ENCODE measurements at places on chromosomes 11 and 22.
A peak's percentile ranks its signal among the peaks of the same experiment; 100 is the strongest.

DNA sequence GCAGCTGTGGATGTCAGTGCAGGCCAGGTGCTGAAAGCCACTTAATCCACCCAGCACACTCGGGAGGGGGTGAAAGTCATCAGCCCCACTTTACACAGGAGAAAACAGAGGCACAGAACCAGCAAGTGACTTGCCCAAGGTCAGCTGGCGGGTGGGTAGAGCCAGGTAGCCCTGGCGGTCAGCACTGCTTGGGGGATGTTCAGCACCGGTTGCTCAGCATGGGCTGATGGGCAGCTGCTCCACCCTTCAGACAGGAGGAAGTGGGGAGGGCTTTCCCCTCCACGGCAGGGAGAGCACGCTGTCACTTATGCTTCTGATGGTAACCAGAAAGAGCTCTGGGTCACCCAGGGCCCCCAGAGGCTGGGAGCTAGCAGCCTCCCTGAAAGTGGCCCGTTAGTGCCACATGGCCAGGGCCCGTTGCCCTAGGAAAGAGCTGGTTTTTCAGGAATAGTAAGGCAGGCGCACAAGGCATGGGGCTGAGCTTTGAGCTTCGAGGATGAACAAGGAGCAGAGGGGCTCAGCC lies 417.9 kb downstream of the CTTN start:
- DNase-seq: no peak

GRCh38 chr11:3153291-3153861 lies 11.7 kb downstream of the OSBPL5 start:
- no peak for DNase-seq

DNA sequence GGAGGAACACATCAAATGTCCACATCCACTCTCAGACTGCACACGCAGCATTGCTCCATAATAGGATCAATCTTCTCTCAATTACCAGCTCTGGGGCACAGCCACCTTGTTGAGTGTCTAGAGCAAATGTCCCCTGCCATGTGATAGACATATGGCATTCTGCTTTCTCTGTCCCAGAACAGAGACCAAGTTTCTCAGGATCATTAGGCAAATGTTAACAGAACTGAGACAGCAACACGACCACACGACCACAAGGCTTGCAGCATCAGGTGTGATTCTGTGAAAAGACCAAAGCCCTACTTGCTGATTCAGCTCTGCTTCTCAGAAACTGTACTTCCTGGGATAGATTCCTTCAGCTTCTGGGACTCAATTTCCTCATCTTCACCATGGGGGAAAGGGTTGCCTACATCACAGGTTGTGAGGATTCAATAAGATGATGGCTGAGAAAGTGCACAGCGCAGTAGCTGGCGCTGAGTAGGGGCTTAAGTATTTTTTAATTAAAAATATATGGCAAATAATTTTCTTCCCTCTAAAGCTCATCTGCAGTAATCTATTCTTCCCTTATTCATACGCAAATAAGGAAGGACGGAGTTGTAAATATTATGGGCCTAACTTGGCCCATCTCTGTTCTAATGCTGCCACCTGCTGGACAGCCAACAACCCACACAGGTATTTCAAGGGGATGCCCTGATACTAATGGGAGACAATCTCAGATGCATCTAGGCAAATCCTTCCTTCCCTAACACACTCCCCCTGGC lies 54.3 kb upstream of the USP47 start:
- peak; percentile 54 for DNase-seq

DNA sequence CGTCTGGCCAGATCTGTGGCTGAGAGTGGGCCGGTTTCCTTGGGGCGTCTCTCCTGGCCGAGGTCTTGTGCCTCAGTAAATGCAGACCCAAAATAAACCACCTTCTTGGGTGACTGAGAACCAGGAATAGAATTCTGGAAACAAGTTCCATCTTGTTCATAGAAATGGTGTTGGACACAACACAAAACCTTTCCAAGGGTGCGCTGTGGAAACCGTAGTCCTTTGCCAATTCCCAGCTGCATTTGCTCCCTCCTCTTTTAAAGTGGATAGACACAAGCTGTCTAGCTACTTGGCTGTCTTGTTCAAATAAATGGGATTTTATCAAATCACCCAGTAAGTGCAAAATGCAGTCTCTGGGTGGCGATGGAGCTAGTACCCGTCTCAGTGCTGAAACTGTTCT lies 300.2 kb downstream of the SHANK2 start:
- DNase-seq: no peak

DNA sequence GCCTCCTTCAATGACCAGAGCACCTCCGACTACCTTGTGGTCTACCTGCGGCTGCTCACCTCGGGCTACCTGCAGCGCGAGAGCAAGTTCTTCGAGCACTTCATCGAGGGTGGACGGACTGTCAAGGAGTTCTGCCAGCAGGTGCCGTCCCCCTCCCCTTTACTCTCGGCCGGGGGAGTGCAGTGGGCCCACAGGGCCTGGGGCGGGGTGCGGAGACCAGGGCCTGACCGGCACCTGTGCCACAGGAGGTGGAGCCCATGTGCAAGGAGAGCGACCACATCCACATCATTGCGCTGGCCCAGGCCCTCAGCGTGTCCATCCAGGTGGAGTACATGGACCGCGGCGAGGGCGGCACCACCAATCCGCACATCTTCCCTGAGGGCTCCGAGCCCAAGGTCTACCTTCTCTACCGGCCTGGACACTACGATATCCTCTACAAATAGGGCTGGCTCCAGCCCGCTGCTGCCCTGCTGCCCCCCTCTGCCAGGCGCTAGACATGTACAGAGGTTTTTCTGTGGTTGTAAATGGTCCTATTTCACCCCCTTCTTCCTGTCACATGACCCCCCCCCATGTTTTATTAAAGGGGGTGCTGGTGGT lies 11.0 kb downstream of the OTUB1 start:
- no peak for DNase-seq

GRCh38 chr22:20552443-20553401 lies 45.3 kb downstream of the MED15 start:
- no peak for DNase-seq

- no peak for DNase-seq
Observed at GRCh38 chr11:21933095-21933494, 259.8 kb upstream of the ANO5 start.

GRCh38 chr22:50276143-50276542 lies 6.0 kb upstream of the MAPK11 start:
- peak; percentile 50 for DNase-seq

DNA sequence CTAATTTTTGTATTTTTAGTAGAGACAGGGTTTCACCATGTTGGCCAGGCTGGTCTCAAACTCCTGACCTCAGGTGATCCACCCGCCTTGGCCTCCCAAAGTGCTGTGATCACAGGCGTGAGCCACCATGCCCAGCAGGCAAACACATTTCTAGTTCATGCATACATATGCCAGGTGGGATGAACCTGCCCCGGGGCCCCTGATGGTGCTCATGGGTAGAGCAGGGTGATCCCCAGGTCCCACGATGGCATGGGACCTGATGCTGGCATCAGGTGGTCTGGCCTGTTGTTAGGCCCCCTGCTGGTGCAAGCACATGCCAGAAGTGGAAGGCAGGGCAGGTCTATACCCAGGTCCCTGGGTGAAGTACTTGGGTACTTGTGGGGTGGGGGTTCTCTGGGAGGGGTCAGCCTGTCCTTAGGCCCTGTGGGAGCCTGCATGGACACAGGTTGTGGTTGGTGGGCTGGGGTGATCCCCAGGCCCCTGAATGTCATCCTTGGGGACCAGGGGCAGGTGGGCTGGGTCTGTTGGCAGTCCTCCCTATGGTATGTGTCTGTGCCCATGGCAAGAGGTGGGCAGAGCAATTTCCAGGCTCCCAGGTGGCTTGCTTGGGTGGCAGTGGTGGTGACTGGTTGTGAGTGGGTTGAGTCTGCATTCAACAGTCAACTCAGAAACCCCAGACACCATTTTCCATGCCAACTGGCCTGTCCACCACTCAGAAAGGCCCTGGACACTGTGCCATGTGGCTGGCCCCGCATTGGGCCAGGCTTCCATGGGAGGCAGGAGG lies 9.6 kb upstream of the RGL4 start:
- no peak for DNase-seq

DNA sequence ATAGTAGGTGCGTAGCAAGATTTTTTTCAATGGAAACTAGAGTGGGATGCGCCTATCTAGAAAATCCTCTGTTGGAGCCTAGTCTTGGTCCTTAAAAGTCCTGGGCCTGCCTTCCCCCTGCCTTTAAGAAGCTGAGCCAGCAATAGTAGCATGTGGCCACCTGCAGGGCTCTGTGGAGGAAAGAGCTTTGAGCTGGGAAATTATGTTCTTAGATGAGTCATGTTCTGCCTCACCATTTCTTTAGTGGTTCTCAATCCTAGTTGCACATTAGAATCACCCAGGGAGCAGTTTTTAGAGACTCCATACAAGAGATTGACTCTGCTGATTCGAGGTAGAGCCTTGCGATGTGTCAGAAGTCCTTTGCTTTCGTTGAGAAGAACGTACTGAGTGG lies 133.5 kb downstream of the COMMD9 start:
- no peak for DNase-seq

DNA sequence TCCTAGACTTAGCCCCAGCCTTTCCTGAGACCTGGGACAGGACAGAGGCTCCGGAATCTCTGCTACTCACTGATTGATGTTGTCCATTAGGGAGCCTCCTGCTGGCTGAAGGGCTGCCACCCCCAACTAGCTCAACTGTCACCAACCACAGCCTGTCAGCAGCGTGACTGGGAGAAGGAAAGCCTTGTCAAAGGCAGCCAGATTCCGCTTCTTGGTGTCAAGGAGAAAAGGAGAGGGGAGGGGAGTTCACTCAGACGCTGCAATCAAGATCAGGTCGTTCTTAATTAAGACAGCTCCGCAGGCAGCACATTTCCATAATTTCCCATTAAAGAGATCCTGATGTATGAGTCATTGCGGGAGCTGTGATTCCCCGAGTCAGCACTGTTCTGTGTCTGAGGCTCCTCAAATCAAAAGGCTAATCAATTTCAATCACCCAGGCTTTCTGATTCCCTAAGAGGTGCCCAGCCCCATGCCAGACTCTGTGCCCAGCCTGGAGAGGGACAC lies 152.8 kb upstream of the ZBED5 start:
- DNase-seq: peak; percentile 4

GRCh38 chr22:43743131-43743530 lies 69.0 kb downstream of the EFCAB6 start:
- DNase-seq: no peak

DNA sequence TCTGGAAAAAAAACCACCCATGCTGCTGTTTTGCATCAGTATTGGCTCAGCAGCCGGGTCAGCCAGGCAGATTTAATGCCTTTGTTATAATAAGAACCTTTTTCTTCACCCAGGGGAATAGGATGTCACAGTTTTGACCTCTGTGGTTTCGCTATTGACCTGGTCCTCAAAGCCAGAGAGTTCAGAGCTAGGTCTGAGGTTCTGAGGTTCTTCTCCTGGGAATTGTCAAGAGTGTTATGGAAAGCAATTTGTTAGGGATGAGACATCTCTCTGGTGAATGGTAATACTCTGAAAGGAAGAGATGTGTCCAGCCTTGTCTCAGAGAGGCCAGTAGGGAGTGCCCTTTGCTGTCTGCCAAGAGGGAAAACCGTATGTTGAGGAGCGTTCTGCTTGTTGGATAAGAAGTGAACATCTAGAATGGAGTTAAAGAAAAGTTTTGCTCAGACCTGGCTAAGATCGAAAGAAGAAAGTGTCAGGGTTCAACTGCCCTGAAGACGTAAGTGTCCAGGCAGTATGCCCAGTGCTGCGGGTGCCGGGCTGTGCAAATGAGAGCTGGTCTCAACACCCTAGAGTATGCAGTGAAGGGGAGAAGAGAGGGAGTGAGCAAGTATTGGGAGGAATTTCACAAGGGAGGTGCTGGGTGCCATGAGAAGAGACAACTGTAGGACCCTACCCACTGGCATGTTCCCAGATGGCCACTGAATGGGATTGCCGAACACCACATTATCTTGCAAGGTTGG lies 150.9 kb upstream of the TTC12 start:
- no peak for DNase-seq

GRCh38 chr11:73359341-73359740 lies 16.9 kb upstream of the RELT start:
- DNase-seq: no peak

- DNase-seq: no peak
Observed at GRCh38 chr22:17924735-17925364, 99.5 kb downstream of the MICAL3 start.

DNA sequence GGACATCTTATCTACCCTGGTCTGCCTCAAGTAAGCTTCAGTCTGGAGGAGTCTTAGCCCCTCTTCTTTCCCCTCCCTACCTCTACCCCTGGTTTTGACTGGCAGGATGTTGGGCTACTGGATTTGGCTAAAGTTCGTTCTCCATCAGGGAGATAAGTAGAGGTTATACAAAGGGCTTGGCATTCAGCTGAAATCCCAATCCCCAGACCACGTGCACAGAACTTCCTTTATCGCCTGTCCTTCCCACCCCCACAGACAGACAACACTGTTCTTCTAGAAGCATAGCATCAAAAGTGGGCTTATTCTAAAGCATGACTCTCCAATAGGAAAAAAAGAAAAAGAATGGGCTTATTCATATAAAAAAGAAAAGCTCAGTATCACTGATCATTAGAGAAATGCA lies 7.8 kb downstream of the PRG3 start:
- DNase-seq: no peak

GRCh38 chr11:131154351-131154750 lies 216.1 kb upstream of the NTM start:
- DNase-seq: no peak

DNA sequence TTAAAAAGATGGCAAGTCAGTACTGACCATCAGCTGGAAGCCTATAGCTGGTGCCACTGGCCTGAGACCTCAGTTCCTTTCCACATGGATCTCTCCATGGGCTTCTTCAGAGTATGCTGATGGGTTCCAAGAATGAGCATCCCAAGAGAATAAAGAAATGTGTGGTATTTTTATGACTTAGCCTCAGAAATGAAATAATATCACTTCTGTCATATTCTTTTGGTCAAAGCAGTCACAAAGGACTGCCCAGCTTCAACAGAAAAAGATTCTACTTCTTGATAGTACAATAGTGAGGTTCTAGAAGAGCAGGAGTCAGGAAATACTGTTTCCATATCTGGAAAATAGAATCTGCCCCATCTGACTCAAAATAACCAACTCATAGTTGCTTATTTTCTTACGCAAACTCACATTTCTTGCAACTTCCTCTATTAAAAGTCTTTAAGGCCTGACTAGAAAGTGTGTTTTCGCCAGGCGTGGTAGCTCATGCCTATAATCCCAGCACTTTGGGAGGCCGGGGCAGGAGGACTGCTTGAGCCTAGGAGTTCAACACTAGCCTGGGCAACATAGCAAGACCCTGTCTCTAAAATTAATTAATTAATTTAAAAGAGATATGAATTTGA lies 116.9 kb downstream of the SIK3 start:
- no peak for DNase-seq

- no peak for DNase-seq
Observed at GRCh38 chr22:30224161-30224857, 22.2 kb downstream of the LIF start.

DNA sequence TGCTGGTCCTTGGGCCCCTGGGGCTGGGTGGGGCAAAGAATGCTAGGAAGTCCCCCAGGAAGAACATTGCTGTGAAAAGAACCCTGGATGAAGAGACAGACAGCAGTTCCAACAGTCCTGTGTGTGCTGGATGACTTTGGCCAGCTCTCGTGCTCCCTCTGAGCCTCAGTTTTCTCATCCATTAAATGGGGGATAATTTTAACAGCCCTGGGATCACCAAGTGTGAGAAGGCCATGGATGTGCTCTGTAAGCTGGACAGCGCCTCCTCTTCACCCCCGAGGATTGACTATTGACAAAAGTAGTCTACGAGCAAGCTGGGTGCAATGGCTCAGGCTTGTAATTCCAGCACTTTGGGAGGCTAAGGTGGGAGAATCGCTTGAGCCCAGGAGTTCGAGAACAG lies 2.5 kb downstream of the LARGE2 start:
- DNase-seq: no peak

GRCh38 chr11:14500181-14500651 lies 605 bp upstream of the COPB1 start:
- DNase-seq: peak; percentile 46

Measured in CD4-positive, alpha-beta T cell treated with Interferon gamma for 1 hour (primary cell).